ENCODE measurements at places on chromosomes 16 and 17. TPM values are rescaled to one million over a fixed set of nuclear protein-coding genes. Genes with fewer than 3 reads are reported as not detected.

GRCh38 chr16:51343411-51343810 is 192.3 kb upstream of the SALL1 start:
- DNase-seq = no peak

GRCh38 chr17:66799849-66800537 is 34.9 kb upstream of the CACNG5 start:
- no peak for DNase-seq

DNA sequence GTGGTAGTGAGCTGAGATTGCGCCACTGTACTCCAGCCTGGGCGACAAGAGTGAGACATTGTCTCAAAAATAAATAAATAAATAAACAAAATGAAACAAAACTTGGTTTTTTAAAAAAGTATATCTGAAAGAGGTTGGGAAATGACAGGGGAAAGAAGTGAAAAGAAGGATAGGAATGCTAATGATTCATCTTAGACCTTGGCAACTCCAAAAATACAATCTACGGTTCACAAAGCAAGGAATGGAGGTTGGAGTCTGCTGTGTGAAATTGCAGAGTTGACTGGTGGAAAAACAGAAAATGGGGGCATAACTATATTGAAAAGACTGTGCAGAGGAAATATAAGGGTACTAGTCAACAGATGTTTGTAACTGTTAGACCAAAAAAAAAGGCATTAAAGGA is 40.0 kb upstream of the CD300E start:
- DNase-seq = no peak

GRCh38 chr16:4746991-4747574 is 12.7 kb downstream of the DNAAF8 start:
- no peak for DNase-seq

DNA sequence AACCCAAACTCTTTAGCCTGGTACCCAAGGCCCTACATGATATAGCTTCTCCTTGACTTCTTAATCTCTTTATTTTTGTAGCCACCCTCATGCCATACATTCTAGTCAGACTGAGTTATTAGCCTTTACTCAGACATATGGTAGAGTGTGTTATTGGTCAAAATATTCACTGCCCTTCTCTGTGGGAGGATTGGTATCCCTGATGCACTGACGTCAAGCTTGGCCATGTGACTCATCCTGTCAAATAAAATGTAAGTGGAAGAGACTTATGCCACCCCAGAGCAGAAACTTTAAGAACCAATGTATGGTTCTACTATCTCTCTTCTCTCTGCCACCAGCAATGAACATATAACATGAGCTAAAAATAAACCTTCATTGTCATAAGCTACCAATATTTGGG is 12.2 kb upstream of the BEAN1 start:
- no peak for DNase-seq

GRCh38 chr16:22427556-22427955 is 53.1 kb upstream of the CDR2 start:
- DNase-seq = no peak

DNA sequence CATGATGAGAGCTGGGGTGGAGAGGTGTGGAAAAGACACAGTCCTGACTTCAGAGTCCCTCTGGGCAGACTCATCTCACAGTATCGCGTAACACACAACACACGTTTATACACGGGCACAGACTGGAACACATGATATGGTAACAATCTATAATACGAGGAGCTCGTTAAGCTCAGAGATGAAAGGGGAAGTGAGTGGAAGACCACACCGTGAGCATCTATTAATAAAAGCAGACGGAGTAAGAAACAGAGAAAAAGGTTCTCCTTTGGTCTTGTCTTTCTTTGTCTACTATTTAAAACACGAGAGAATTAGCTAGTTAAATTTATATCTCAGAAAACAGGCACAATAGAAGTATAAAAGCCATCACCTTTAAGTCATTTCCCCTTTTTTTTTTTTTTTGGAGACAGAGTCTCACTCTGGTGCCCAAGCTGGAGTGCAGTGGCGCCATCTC is 13.5 kb downstream of the ANKRD11 start:
- DNase-seq = no peak

- DNase-seq = no peak
Measured at GRCh38 chr17:47841488-47842291, 617 bp upstream of the SCRN2 start.

DNA sequence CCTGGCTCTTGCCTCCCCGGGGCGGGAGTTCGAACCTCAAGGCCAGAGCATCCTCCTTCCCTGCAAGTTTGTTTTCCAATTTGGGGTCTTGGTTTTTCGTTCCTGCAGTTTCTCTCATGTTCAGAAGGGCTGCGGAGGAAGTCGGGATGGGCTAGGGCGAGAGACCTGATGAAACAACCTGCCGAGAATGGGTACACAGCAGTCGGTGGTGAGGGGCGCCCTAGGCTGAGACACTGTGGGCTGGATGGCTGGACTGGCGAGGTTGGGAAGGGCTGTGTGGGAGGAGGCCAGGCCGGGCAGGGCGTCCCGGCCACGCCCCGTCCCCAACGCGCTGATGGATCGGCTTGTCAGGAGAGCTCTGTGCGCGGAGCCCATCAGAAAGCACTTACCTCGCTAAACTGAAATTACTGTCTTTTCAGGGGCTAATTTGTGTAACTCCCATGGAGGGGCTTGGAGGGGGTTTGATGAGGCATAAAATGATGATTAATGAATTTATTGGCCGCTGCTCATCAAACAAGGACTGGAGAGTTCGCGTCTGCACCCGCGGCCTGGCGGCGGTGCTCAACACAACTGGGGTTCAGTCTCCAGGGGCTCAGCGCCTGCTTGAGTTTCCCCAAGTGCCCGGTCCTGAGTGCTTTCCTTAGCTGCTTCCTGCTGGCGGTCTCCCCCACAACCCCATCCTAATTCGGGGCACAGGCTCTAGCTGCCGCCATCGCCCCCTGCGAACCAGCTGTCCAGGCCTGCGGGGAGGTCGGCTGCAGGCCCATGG is 9.0 kb downstream of the IRX5 start:
- no peak for DNase-seq

DNA sequence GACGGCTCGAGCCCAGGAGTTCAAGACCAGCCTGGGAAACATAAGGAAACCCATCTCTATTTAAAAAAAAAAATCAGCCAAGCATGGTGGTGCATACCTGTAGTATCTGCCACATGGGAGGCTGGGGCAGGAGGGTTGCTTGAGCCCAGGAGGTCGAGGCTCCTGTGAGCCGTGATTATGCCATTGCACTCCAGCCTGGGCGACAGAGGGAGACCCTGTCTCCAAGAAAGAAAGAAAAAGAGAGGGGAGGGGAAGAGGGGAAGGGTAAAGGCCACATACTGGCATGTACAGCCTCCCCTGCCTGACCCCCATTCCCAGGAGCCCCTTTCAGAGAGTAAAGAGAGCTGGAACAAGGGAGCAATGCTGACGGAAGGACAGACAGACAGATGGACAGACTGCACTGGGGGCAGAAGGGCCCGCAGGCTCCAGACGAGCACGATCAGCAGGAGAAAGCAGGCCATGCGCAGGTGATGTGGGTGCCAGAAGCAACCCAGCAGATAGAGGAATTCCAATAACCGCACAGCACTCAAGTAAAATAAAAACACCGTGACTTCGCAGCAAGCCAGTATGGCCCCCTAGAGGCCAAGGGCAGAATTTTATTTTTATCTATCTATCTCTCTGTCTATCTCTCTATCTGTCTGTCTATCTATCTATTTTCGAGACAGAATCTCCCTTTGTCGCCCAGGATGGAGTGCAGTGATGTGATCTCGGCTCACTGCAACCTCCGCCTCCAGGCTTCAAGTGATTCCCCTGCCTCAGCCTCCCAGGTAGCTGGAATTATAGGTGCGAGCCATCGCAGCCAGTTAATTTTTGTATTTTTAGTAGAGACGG is 27.1 kb upstream of the SNN start:
- DNase-seq = peak; percentile 77

GRCh38 chr17:68133346-68134045 is 98.0 kb downstream of the KPNA2 start:
- DNase-seq = no peak

DNA sequence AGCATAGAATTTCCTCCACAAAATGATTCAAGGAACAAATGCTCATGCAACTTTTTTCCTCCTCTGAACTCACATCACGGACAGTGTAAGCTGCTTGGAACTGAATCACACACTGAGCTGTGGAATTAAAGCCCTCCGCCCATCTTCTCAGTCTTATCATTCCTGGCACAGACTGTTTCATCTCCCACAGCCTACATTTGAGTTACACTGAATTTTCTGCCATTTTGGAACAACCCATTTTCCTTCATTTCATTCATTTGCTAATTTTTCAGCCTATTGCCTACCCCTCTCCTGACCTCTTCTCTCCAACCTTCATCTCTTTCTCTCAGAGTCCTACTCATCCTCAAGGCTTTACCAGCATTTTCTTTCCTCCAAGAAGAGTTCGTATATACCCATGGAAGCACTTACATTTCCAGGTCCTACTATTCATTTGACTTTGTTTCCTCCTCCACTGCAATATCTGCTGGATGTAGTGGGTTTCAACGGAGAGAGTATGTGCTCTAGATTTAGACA is 39.1 kb upstream of the TOM1L1 start:
- no peak for DNase-seq

DNA sequence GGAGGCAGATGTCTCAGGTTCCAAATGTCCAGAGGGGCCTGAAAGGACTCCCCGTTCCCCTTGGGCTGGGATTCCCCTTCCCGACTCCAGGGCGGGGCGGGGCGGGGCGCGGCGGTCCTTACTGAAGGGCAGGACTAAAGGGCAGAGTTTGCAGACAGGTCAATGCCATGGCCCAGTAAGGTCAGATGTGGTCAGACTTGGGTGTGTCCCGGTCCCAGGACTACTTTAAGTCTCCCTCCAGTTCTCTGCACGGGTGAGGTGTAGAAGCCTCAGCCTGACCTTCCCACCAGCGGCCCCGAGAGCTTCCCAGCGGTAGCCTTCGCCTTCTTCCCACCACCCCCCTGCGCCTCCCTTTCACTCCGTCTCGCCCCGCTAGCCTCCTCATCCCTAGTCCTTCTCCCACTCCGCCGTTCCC is 532 bp downstream of the KDM6B start:
- peak; percentile 71 for DNase-seq

DNA sequence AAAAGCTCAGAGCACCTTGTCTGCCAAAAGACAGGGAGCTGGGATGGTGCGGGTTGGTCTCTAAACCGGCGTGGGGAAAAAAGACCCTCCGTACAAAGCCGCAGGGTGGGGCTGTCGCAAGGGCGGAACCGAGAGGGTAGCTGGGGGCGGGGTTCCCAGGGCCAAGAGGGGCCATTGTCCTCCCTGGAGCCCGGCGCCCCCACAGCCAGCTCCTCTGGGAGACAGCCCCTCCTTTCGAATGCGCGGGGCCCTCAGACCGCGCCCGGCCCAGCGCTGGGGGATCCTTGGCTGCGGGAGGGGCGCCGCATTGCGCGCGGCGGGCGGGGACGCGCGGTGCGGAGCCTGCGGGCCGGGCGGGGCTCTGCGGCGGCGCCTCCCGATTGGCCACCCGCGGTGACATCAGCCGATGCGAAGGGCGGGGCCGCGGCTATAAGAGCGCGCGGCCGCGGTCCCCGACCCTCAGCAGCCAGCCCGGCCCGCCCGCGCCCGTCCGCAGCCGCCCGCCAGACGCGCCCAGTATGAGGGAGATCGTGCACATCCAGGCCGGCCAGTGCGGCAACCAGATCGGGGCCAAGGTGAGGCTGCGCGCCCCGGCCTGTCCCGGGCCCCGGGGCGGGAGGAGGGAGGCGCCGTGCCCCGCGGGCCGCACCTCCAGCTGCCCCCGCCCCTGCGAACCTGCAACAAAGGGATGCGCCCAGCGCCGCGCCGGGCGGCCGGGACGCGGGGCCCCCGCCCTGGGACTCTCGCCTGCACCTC is at the start of gene TUBB3:
TUBB3 (plus strand) TSS at position 459 of the 756 bp plus-strand sequence; CDS start at position 519, 60 bp downstream.
- DNase-seq = peak; percentile 93

DNA sequence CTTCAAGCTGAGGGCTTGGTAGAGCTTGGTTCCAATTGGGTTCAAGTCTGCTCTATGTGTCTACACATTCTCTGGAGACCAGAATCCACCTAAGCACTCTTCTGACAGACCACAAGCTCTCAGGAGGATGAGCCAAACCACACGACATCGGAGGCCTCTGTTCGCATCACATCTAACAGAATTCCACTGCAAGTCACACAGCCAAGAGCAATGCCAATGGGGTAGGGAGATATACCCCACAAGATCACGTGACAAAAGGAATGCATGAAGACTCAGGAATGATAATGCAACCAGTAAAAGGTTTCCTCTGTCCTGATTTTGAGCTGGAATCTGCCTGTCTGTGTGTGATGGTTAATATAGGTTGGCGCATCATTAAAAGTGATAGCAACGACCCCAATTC is 46.6 kb upstream of the RPL38 start:
- no peak for DNase-seq

Gene SENP3
- 35.4 TPM for polyA plus RNA-seq

Gene SLC16A13
- 18.8 TPM for polyA plus RNA-seq

Gene CFAP52
- polyA plus RNA-seq = not detected

Gene ZNF205
- polyA plus RNA-seq = 13.2 TPM

Gene NPIPB13
- polyA plus RNA-seq = 1.9 TPM

Gene MPP2
- polyA plus RNA-seq = 1.4 TPM

Gene WNT9B
- polyA plus RNA-seq = 2.4 TPM

Gene IKZF3
- not detected for polyA plus RNA-seq

Gene CETP
- not detected for polyA plus RNA-seq
